NCI-H460 (cell line): ENCODE measurements at places on chromosomes 3 and 15. TPM values are rescaled to one million over a fixed set of nuclear protein-coding genes. Genes with fewer than 3 reads are reported as not detected.

- DNase-seq = no peak
Measured at GRCh38 chr3:178685591-178685906, 149.3 kb downstream of the KCNMB2 start.

- DNase-seq = no peak
Measured at GRCh38 chr3:17087509-17087908, 202.8 kb downstream of the PLCL2 start.

GRCh38 chr15:42508263-42508690 is 12.8 kb downstream of the SNAP23 start:
- DNase-seq = no peak

- no peak for DNase-seq
Measured at GRCh38 chr15:59997070-59997701, 6.9 kb upstream of the FOXB1 start.

Gene EHHADH
- 2.3 and 2.6 TPM in 2 replicates for total RNA-seq

Gene XXYLT1
- total RNA-seq = 9.2 and 9.3 TPM in 2 replicates

DNA sequence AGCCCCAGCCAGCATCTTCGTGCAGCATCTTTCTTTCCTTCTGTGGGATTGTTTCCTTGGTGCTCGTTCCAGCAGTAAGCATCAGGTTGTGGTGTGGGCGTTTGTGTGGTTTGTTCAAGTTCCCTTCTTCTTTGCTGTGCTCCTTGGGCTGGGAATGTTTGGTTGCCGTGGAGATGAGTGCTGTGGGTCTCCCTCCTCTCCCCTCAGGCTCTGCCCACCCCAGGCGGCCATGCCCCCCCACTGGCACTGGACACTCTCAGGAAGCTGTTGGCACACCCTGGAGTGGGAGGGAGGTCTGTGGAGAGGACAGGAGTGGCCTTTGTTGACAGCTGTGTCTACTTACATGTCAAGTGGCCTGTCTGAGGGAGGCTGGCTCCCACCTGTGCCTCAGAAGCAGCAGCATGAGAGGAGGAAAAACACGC is 46.5 kb upstream of the SACM1L start:
- no peak for DNase-seq

Gene FSD2
- not detected in 2 replicates for total RNA-seq

DNA sequence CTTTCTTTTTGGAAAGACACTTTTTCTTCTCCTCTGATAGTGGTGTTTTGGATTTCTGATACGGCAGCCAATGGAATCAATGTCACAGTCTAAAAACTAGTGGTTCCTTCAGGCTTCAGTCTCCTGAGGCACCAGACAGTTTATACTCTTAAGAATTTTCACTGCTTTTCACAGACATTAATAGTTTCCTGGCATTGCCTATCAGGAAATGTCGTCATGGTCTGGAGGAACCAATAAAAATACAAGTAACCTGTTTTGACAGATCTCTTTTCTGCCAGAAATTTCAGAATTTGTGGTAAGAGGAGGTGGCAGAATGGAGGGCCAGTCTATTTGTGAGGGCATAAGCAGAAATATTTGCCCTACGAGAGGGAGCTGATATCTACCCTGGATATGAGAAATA is 44.8 kb downstream of the FILIP1L start:
- no peak for DNase-seq

Gene GOLGA6B
- not detected in 2 replicates for total RNA-seq

Gene SLC2A2
- not detected in 2 replicates for total RNA-seq

Gene WDR93
- total RNA-seq = 0.17 and 0.30 TPM in 2 replicates
